ENCODE measurements at places on chromosomes 5 and 9.

GRCh38 chr9:20753761-20754160 lies 69.7 kb downstream of the FOCAD start:
- DNase-seq, result no peak

DNA sequence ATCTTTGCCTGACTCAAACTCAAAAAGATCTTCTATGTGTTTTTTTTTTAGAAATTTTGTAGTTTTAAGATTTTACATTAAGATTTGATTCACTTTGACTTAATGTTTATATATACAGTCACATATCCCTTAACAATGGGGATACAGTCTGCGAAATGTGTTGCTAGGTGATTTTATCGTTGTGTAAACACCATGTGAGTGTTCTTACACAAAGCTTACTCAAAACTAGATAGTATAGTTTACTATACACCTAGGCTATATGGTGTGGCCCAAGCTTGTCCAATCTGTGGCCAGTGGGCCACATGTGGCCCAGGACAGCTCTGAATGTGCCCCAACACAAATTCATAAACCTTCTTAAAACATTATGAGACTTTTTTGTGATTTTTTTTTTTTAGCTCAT lies 131.9 kb downstream of the CWC27 start:
- no peak for DNase-seq

DNA sequence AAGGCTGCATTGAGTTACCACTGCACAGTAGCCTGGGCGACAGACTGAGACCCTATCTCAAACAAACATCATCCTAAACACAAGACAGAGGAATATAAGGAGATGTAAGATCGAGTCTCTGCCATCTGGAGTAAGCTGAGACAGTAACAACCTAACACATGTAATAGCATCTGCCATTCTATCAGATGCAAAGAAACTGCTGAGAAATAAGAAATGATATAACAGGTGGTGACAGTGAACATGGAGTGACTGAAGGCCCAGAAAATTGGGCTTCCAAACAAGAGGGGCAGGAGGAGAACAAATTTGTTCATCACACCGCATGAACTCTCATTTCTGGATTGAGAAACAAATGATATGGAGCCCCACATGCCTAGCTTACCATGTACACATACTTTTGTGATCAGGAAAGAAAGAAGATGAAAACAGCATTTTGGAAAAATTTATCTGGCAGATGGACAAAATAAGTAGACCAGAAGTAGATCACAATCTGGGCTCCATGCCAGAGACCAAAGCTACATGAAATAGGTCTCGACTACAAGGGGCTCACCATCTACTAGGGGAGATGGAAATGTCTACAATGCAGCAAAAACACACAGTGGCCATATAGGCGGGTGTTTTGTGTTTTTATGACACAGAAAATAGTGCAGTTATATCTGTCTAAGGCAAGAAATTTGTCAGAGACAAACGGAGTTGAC lies 45.5 kb downstream of the ECPAS start:
- DNase-seq, result no peak

GRCh38 chr5:178537467-178538371 lies 52.5 kb downstream of the COL23A1 start:
- no peak for DNase-seq

- DNase-seq, result no peak
These were observed 164.5 kb downstream of the MED27 start for GRCh38 chr9:131915181-131915580.

- DNase-seq, result no peak
These were observed 181.7 kb upstream of the SLC30A5 start for GRCh38 chr5:68911840-68912690.

DNA sequence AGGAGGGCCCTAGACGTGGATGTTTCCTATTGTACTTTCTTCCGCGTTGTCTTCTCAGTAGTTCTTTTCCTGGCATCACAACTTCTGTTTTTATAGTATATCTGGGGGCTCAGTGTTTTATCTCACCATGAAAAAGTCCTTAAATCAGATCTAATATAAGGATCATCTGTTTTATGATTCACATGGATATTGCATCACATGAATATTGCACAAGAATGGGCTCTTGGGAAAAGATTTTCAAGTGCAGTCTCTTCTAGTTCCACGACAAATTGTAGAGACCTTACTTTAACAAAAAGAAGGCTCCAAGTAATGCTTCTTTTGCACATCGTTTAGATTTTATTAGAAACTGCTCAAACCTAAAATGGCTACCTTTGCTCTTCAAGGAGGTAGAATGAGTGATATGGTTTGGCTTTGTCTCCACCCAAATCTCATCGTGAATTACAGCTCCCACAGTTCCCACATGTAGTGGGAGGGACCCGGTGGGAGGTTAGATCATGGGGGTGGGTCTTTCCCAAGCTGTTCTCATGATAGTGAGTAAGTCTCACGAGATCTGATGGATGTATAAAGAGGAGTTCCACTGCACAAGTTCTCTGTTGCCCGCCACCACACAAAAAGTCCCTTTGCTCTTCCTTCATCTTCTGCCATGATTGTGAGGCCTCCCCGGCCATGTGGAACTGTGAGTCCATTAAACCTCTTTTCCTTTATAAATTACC lies 53.7 kb upstream of the FAM120A start:
- DNase-seq, result no peak

DNA sequence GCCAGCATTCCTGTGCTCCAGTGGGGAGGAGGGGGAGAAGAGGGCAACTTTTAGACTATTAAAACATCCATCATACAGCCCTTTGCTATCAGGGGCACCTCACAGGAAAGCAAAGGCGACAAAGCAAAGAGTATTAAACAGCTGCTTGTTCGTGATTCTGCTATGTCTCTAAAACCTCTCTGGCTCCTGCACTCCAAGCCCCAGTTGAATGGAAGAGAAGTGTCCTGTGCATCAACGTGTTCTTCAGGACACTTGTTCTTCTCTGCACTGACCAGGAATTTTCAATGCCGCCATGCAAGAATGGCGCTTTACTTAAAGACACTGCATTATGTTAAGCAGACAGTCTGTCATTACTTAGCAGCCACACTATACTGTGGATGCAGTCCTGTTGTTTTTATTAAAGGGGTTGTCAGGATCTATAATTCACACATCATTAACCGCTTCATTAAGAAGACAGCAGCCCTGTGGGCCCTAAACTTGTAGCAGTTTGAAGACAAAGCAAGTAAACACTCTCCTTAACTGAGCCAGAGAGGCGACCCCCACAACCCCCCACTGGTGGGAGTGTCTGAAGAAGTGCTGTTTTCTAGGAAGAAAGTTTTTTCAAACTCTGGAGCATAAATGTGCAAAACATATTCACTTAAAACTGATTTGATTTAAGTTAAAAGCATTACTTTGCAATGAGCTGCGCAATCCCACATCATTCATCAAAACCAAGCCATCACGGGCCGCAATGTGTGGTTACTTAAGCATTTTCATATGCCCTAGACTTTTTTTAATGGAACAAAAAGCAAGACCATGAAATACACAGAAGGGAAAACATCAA lies 164.5 kb downstream of the ZNF608 start:
- DNase-seq, result no peak

Measured in NCI-H774 (cell line).